ENCODE measurements at places on chromosomes 11 and 22.

DNA sequence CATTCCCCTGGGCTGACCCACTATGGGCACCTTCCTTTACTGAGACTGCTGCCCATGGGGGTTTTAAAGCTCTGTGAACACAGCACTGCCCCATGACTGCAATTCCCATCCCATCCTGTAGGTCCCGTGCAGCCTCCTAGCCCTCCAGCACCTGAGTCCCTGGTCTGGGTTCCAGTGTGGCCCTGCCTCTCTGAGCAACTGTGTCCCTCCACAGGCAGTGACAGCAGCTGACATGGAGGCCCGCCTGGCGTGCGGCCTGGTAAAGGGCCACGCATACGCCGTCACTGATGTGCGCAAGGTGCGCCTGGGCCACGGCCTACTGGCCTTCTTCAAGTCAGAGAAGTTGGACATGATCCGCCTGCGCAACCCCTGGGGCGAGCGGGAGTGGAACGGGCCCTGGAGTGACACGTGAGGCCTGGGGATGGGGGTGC is 12.6 kb downstream of the OMP start:
- peak; percentile 53 for DNase-seq

GRCh38 chr11:126329644-126330211 is 25.8 kb upstream of the ST3GAL4 start:
- DNase-seq = no peak

DNA sequence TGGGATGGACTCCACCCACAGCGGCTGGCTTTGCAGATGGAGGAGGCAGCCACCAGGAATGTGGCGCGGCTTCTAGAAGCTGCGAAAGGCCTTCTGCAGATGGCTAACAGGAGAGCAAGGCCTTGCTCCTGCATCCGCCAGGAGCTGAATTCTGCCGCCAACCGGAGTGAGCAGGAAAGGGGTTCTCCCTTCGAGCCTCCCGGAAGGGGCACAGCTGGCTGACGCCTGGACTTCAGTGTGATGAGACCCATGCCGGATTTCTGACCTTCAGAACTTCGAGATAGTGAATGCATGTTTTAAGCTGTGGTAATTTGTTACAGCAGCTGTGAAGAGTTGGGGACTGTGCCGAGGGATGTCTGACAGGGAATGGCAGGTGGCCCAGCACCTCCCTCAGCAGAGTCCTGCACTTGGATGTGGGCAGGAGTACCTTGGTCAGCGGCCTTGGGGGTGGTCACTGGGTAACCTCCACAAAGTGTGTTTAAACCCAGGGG is 7.7 kb downstream of the TBC1D22A start:
- no peak for DNase-seq

DNA sequence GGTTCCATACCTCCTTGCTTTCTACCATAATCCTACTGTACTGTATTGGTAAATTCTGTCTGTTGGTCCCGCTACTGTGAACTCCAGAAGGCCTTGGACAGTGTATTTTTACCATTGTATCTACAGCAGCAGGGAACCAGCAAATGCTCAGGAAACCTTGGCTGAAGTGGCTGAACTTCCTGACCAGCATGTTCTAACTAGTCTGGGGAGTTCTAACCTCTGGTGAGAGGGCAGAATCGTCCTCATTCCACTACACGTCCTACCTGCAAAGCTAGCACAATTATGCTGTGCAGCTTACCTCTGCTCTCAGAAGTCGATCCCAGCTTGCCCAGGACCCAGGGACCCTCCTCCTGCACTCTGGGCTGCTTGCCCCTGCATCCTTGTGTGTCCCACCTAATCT is 283.1 kb downstream of the TENM4 start:
- DNase-seq = no peak

GRCh38 chr22:36775586-36775963 is 344 bp downstream of the IFT27 start:
- peak; percentile 30 for DNase-seq

- no peak for DNase-seq
Observed at GRCh38 chr11:6655790-6656583, at the start of gene DCHS1. DCHS1 (minus strand) TSS chr11:6655809; CDS start chr11:6641613, 14,196 bp downstream.

DNA sequence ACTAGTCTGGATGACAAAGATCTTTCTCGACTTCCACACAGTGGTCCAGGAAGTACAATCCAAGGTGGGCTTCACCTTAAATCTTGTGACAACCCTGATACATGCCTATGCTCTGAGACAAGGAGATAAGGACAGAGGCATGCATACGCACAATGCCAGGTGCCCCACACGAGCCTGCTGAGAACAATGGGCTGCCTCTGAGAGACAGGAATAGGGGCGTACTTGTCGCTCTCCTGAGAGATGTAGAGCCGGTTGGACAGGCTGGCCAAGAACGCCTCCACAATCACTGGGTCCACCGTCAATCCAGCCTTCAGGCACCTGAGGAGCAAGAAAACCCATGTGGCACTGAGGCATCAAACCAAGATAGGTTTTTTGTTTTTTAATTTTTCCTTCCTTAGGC is 25.5 kb downstream of the SERPIND1 start:
- DNase-seq = no peak

DNA sequence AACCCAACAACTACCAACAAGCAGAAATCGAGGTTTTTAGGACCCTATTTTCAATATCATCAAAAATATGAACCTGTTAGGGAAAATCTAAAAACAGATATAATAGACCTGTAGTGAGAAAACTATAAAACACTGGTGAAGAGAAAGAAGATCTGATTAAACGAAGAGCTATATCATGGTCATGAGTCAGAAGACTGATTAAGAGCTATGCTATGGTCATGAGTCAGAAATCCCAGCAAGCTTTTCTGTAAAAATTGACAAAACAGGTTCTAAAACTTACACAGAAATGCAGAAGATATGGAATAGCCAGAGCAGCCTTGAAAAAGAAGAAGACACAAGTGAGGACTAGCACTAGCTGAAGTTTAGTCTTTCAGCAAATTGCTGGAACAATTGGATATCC is 345.0 kb downstream of the TBC1D22A start:
- no peak for DNase-seq

GRCh38 chr22:38989466-38989865 is 7.3 kb downstream of the APOBEC3B start:
- no peak for DNase-seq

GRCh38 chr11:4983841-4984240 is 10.8 kb upstream of the OR51L1 start:
- no peak for DNase-seq

DNA sequence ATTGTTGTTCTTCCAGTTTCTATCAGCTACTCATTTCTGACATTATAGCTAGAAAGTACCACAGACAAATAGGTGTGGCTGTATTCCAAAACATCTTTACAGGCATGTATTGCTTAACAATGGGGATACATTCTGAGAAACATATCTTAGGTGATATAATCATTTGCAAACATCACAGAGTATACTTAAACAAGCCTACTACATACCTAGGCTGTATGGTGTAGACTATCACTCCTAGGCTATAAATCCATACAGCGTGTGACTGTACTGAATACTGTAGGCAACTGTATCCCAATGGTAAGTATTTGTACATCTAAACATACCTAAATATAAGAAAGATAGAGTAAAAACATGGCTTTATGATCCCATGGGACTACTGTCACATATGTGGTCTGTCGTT is 231.8 kb downstream of the ETS1 start:
- DNase-seq = no peak

GRCh38 chr22:40407021-40407761 is 36.8 kb downstream of the SGSM3 start:
- no peak for DNase-seq

DNA sequence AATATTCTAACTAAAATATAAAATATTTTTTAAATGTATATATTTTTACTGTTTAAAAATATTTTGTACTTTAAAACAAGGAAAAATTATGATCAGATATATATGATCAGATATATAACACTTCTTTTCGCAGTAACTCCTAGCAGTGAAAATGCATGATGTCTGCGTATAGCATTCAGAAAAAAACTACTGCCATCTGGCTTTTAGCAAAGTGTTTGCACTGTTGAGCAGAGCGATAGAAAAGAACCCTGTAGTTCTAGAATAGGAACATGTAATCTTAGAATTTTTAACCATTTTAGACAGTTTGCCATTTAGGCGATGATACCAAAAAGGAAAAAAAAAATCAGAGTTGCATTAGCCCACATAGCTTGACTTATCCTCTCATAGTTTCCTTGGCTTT is 370.4 kb upstream of the ANO3 start:
- no peak for DNase-seq

- no peak for DNase-seq
Observed at GRCh38 chr11:2317354-2318050, 15.7 kb downstream of the TSPAN32 start.

- no peak for DNase-seq
Observed at GRCh38 chr11:128733440-128734102, 39.7 kb downstream of the FLI1 start.

DNA sequence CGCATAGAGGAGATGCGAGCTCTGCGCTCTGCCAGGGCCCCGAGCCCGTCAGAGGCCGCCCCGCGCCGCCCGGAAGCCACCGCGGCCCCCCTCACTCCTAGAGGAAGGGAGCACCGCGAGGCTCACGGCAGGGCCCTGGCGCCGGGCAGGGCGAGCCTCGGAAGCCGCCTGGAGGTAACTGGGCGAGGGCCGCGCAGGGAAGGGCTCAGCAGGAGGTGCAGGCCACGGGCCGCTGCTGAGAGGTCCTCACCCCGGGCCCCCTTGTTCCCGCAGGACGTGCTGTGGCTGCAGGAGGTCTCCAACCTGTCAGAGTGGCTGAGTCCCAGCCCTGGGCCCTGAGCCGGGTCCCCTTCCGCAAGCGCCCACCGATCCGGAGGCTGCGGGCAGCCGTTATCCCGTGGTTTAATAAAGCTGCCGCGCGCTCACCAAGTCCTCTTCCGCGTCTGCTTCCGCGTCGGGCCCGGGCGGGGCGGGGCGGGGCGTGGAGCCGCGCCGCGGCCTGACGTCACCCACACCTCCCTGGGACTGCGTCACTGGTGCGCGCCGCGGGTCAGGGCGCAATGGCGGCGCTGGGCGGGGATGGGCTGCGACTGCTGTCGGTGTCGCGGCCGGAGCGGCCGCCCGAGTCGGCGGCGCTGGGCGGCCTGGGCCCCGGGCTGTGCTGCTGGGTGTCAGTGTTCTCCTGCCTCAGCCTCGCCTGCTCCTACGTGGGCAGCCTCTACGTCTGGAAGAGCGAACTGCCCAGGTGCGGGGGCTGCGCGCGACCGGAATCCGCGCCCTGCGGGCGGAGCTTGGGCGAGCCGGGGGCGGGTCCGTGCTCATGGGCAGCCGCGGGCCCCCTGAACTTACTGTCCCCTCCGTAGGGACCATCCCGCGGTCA is at the start of gene RCE1:
TSS of gene RCE1 (plus strand) at position 546 of the 880 bp plus-strand sequence. CDS start at position 561, 15 bp downstream.
- DNase-seq = peak; percentile 97

DNA sequence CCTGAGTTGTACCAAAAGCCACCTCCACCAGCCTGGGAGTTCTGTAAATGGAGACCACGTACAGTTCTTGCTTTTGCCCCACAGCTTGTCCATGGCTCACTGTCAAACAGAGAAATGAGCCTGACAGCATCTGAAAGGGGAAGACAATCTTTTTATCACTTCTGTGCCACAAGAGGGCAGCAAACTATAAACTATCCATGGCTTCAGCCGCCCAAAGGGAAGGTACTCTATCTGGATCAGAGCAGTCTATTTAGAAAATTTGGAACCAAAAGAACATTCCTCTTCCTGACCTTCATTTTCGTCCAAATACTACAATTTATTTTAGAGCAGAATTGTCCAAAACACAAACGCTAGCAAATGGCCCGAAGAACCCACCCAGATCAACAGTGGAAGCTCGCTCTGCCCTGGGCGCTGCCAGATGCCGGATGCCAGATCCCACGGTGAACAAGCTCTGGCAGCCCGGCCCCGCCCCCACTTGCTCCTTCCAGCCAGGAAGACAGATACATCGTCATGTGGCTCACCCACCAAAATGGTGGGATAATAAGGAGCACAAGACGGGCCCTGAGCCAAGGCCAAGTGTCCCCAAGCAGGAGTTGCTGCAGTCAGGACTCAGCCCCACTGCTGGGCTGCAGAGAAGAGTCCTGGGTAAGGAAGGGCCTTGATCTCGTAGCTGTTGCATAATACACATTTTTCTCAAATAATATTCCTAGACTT is 23.9 kb upstream of the SCGB1A1 start:
- peak; percentile 58 for DNase-seq

GRCh38 chr11:125190566-125190965 is 26.0 kb downstream of the PKNOX2 start:
- DNase-seq = no peak

GRCh38 chr11:12897867-12898266 is 111.2 kb upstream of the RASSF10 start:
- no peak for DNase-seq

DNA sequence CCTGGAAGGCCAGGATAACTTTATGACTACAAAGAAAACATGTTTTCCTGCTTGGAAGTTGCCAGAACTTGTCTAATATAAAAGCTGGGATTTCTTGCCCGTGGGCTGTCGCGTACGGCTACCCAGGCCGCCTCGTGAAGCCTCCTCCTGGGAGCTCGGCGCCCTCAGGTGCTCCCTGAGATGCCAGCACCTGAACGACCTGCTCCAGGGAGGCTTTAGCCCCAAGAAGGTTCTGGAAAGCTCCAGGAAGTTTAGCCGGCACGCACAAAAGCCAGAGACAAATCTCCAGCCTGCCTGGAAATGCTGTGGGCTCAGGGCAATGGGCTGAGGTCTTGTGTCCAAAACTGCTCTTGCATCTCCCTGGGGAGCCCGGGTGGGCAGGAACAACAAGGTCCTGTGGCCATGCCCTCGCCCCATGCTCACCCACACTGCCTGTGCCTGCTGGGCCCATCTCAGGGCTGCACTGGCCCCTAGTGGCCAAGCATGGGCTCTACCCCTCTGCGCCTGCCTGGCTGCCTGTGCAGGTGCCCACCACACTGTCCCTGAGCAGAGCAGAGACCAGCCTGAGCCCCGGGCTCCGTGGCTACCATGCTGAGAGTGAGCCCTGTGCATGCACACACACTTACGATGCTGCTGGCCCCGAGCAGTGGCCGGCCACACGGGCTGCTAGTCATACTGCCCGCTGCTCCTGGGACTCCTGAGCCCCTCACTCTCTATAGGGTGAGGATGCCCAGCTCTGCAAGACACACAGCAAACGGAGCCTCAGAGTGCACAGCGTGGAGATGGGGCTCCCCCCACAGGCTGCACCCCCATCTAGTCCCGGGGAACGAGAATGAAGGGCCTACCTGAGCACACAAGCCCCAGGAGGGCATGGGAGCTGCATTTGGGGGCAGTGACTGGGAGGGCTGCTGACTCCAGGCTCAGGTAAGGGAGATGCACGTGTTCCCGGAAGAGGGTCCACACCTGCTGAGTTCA is 4.9 kb upstream of the CELSR1 start:
- DNase-seq = peak; percentile 95

DNA sequence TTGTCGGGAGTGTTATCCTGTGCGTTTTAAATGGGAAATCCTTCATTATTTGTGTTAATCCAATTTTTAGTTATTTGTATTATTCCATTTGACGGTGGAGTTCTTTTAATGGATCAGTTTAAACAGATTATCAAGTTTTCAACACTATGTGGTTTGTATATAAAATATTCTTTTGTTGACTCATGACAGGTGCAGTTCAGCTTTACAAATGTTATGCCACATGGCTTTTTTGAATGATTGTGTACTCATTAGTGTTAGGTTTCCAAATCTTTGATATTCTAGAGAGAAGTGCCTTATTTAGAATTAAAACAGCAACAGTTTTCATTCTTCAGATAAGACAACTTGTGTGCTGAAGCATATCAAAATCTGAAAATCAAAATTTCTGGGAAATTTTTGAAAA is 2.4 kb downstream of the JAM3 start:
- DNase-seq = no peak

GRCh38 chr11:22666688-22667439 is 453 bp downstream of the GAS2 start:
- peak; percentile 25 for DNase-seq

Measured in GM12891 (cell line).